ENCODE measurements at places on chromosomes 6 and 20.

GRCh38 chr20:6636209-6637159 lies 131.0 kb upstream of the BMP2 start:
- no peak for DNase-seq

- DNase-seq: no peak
Measured at GRCh38 chr6:133892813-133893691, 4.1 kb downstream of the TCF21 start.

DNA sequence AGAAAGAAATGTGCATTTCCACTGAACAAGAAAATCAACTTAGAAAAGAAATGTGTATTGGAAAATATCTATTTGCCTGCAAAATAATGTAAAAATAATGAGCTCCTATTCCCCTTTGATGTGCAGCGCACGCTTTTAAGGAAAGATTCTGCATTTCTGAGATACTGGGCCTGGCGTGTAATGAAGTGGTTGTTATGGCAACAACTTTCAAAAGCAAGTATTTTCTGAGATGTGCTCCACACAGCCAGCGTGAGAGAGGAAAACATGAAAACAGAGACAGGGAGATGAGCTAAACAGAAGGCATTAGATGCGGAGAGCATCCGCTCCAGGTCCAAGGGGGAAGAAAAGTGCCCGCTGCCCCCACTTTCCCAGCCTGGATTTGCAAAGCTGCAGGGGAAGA lies 39.1 kb upstream of the GTSF1L start:
- DNase-seq: no peak

DNA sequence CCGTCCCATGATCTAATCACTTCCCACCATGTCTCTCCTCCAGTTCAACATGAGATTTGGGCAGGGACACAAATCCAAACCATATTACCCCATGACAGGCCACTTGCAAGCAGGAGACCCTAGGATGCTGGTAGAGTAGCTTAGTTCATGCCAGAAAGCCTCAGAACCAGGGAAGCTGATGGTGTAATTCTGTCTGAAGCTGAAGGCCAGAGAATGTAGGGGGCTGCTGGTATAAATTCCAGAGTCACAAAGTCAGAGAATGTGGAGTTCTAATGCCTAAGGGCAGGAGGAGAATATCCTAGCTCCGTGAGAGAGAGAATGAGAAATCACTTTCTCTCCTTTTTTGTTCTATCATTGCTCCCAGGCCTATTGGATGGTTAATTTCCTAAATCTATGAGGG lies 90.3 kb upstream of the IMPG1 start:
- DNase-seq: no peak

DNA sequence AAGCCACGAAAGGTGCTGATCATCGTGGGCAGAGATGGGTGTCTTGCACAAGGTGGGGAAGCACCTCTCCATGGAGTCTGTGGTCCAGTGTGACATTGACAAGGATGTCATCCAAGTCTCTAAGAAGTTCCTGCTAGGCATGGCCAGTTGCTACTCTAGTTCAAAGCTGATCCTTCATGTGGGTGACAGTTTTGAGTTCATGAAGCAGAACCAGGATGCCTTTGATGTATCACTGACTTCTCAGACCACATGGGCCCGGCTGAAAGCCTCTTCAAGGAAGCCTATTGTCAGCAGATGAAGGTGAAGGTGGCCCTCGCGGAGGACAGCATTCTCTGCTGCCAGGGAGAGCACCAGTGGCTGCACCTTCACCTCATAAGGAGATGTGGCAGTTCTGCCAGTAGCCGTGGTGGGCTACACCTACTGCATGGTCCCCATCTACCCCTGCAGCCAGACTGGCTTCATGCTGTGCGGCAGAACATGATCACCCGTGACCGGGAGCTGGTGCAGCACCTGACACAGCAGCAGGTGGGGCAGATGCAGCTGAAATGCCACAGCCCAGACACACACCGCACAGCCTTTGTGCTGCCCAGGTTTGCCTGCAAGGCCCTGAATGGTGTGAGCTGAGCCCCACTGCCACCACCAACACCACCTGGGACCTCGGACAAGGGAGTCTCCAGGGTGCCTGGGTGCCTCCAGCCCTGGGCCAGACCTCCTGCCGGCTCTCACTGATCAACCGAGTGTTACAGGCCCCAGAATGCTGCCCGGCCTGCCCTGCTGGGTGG lies 75.0 kb upstream of the SULF2 start:
- DNase-seq: no peak

GRCh38 chr6:166752097-166752496 lies 125.0 kb upstream of the RPS6KA2 start:
- DNase-seq: no peak

DNA sequence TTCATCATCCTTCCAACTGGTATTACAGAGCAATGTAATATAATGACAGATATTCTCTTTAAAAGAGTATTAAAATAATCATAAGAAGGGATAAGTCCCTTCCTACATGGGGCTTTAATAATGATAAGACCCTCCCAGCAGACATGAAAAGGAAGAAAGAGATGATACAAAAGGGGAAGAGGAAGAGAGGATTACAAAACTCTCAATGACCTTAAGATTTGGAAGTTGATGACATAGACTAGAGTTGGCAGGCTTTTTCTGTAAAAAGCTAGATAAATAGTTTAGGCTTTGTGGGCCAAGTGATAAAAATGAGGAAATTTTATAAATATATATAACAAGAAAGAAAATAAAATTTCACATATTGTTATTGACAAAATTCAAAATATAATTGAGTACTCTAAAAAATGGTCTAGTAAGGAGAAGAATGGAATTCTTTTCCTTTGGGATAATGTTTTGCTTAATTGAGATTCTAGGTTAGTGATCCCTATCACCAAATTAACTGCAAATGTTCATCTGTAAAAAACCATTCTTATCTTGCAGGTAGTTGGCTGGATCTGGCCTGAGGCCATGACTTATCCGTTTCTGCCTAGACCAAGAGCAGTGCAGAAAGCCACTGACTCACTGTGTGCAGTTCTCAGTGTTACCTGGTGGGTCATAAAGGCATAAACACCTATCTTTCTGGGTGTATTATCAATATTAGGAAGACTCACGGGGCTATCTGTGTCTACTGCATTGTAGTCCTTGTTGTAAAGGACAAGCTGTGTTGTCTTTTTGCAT lies 11.0 kb downstream of the RIPOR2 start:
- no peak for DNase-seq

- DNase-seq: no peak
Measured at GRCh38 chr6:41775293-41775882, 4.3 kb downstream of the FRS3 start.

- no peak for DNase-seq
Measured at GRCh38 chr6:46947497-46947896, 25.8 kb upstream of the ADGRF5 start.

DNA sequence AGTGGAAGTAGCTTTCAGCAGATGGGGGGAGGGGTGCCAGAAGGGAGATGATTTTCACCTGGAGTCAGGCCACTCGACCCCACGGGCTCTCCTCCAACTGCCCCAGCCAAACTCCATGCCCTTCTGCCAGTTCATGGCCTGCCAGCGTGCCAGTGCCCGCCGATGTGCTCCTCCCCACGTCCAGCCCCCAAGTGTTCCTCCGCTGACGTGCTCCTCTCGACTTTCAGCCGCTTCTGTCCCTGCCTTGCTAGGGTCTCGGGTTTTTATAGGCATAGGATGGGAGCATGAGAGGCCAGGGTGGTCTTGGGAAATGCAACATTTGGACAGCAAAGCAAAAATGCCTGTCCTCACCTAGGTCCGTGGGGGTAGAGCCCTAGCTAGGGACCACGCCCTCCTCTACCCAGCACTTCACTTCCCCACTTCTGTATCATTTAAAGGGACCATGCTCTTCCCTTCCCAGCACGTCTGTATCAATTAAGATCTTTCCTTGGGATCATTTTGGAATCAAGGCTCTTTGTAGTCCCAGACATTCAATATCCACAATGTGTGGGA lies 54.4 kb downstream of the PRND start:
- DNase-seq: no peak

DNA sequence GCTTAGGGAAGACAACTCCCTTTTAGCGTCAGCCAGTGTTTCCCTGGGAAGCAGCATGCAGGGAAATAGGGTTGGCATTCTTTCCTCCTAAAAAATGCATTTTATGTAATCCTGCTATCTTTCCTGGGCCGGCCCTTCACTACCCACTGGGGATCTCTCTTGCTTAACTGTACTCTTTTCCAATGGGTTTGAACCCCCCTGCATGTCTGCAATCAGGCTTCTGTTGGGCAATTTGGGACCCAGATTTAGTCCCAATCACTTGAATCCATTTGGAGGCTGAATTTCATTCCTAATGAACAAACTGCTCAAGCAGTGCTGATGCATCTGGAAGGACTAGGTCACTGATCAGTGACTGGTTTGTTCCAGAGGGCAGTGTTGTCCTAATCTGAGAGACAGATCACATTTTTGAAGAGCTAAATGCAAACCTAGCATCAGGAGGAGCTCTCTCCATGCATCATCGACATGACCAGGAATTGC lies 152.0 kb downstream of the TSHZ2 start:
- no peak for DNase-seq

- DNase-seq: no peak
Measured at GRCh38 chr6:157847846-157848245, 24.8 kb downstream of the SNX9 start.

- no peak for DNase-seq
Measured at GRCh38 chr6:169784821-169785340, 33.5 kb downstream of the ERMARD start.

DNA sequence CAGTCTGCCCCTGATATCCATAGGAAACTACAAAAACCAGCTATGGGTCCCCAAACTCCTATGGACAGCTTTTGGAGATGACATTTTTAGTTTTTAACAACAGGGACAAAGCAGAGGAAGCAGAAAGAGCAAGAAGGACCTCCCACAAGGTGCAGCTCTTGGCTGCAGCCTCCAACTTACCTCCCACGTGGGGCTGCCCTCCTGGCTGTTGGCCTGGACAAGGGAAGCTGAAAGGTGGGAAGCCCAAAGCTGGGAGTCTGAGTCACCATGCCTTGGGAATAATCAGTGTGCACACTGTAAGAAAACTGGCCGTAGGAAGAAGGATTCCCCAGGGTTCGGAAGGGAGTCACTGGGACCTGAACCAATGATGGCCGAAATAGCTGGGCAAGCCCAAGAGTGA lies 51.8 kb upstream of the PAX1 start:
- no peak for DNase-seq

DNA sequence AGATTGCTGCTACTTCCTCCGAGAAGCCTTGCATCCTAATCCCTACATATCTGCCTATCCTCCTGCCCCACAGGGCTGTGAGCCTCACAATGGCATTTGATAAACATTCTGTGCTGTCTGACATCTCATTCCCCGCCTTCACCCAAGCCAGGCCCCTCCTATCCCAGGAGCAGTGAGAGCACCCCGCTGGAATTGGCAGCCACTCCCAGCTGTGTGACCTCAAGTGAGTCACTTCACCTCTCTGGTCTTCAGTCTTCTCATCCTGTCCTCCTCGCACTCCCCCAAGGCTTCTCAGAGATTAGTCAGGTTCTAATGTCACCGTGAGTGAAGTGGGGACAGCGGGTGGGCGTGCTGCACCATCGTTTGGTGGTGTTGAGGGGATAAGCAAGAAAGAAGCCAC lies 81.7 kb downstream of the CDH22 start:
- no peak for DNase-seq

DNA sequence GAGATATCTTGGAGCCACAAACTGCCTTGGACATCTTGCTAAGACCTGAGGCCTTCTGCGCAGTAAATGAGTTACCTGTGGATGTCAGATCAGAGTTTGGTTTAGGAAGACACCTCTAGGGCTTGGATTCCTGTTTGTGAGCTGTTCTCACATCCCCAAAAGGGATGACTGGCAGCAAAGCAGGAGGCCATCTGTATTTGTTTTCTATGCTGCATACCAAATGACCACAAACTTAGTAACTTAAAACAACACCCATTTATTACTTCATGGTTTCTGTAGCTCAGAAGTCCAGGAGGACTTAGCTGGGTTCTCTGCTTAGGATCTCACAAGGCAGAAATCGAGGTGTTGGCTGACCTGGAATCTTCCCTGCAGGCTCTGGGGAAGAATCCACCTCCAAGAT lies 116.7 kb downstream of the UNC5CL start:
- no peak for DNase-seq

GRCh38 chr20:61712688-61713087 lies 353.0 kb downstream of the TAF4 start:
- DNase-seq: no peak

DNA sequence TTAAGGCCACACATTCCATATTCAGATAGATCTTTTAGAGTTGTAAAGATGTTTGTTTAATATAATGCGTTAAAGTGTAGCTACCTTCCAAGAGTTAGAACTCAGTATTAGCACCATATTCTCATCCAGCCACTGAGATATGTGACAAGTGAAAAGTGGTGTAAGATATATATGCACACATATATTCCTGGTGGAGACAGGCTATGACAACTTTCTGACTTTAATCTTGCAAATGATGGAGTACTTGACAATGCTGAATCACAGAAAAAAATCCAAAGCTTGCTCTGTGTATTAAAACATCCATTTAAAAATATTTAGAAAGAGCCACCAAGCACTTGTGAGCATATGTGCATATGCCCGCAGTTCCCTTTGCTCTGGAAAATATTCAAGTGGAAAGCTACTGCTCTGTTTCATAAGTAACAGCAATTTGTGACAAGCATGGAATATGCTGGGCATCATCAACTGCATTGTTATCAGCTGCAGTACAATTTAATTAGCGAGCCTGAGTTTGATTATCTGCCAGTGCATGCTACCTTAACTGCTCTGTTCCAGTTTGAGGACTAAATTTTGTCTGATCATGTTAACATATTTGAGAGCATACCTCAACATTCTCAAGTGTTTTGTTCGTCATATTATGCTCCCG lies 64.8 kb downstream of the VIP start:
- no peak for DNase-seq

- no peak for DNase-seq
Measured at GRCh38 chr6:113017353-113017752, 670.2 kb downstream of the RFPL4B start.

DNA sequence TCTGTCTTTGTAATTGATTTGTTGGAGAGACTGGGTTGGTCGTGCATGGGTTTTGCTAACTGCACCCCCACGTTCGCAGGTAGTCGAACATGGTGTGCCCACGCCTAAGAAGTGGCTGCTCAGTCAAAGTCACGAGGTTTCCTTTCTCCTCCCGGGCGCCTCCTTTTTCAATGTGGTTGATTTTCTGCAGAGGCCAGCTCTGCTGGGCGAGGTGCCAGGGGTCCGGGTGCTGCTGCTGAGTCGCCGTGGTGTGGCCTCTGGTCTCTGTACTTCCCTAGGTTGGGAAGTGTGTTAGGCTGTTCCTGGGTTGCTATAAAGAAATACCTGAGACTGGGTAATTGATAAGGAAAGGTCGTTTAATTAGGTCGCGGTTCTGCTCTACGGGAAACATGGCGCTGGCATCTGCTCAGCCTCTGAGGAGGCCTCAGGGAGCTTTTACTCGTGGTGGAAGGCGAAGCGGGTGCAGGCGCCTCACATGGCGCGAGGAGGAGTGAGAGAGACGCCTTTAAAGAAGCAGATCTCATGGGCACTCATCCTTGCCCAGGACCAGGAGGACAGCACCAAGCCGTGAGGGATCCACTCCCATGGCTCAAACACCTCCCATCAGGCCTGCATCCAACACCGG lies 14.1 kb downstream of the OSBPL2 start:
- DNase-seq: no peak
